ENCODE measurements at places on chromosomes 1 and 21.
A peak's percentile ranks its signal among the peaks of the same experiment; 100 is the strongest.

- no peak for DNase-seq
Observed at GRCh38 chr1:27831568-27832410, 1.2 kb downstream of the PPP1R8 start.

GRCh38 chr1:6180268-6180706 is at the start of gene CHD5:
Gene CHD5, minus strand, starts transcription at chr1:6180321. Its CDS starts 298 bp downstream, at chr1:6180023.
- DNase-seq, result peak; percentile 12

DNA sequence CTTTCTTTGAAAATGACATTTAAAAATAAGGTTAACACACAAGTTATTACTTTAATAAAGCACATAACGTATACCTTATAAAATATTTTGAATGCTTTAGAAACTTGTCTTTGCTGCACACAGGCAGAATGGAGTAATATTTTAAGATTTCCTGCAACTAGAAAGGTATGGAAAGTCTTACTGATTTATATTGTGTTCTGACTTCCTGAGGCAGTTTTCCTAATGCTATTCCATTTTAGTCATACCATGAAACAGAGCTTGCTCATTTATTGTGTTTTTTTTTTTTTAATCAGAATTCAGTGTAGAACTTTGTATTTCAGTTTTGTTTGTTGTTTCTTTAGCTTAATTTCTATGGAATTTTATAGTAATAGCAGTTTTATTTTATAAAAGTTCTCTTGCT is 60.9 kb upstream of the S1PR1 start:
- no peak for DNase-seq

GRCh38 chr21:42570841-42571387 is 57.3 kb downstream of the SLC37A1 start:
- DNase-seq, result peak; percentile 24

- no peak for DNase-seq
Observed at GRCh38 chr1:114703242-114703641, 7.9 kb upstream of the AMPD1 start.

DNA sequence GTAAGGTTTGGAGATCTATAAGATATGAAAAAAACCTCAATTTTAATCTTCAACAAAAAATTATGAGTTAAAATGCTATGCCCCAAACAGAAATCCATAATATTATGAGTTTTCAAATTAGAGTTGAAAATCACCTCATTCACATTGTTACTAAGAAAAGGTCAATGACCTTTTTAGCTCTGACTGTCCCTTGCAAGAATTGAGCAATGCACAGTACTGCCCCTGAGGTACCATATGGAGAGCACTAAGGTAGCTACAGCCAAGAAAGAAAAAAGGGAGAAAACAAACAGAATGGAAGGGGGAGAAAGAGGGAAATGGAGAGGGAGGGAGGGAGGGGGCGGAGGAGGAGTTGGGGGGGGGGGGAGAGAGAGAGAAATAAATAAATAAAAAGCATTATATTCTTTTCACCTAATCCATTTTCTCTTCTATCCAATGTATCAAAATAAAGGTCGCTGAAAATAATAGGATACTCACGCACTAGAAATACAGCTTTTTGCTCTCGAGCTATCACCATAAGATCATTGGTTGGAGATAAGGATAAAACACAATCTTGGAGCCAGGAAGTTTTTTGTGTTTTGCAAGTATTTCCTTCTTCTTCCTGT is 58.8 kb downstream of the RAB3GAP2 start:
- DNase-seq, result no peak

Measured in NCI-H526 treated with DMSO at 0.1 percent for 48 hours (cell line).